ENCODE measurements at places on chromosomes 1 and 21. TPM values are rescaled to one million over a fixed set of nuclear protein-coding genes. Genes with fewer than 3 reads are reported as not detected.

The TFF2 gene
- total RNA-seq = not detected

The THEM5 gene
- total RNA-seq = not detected

DNA sequence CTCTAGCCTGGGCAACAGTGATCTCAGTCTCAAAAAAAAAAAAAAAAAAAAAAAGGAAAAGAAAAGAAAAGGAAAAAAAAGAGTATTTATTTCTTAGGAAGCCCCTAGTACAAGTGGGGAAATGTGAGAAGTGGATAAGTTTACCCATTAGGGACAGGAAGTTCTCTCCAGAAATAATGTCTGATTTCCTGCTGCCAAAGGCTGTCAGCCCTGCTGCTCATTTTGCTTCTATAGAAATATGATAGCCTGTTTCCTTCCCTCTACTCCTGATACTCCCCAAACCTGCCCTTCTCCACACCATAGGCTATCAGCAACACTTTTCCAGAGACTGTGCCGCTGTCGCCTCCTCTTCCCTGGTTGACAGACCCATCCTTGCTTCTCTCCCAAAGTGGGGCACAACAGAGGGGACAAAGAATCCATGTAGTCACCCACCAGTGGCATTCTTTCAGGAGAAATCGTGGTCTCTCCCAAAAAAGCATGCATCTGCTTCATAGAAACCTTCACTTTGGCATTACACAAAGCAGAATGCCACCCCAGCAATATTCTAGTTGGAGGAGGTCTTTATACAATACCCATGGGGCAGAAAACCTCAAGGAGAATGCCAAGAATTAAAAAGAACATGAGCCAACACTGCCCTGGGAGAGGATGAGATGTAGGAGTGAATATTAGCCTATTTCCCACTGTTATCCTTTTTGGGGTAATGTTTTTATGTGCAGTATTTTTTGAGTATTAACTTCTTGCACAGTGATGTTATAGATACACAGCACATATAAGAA is 166.3 kb upstream of the NR5A2 start:
- no peak for DNase-seq

DNA sequence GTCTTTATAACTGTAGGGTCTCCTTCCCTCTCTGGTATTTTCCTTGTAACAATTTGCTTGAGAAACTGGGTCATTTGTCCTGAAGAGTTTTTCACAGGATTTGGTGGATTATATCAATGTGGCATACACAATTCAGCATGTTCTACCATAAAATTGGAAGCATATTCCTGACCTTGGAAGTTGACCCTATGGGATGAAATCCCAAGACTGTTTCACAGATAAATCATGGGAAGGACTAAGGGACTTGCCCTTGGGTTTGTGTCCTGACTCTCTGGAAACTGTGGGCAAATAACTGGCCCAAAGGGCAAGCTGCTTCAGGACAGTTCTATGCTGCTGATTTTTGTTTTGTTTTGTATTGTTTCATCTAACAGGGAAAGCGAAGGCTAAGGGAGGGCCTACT is 255.6 kb downstream of the TM2D1 start:
- no peak for DNase-seq

GRCh38 chr21:46195595-46196195 is 11.4 kb upstream of the SPATC1L start:
- DNase-seq = no peak

Measured in activated T-helper 2 cell treated with anti-CD3 and anti-CD28 coated beads, Interferon-gamma antibody, Interleukin-2, Interleukin-4, amounts not matched to agents 10 μg/mL and 5 μg/mL and 100 μg/mL, durations not matched to agents 14 hours and 24 hours and 36 hours (primary cell).